AML-193 (cell line): ENCODE measurements at places on chromosomes 2 and 18.

DNA sequence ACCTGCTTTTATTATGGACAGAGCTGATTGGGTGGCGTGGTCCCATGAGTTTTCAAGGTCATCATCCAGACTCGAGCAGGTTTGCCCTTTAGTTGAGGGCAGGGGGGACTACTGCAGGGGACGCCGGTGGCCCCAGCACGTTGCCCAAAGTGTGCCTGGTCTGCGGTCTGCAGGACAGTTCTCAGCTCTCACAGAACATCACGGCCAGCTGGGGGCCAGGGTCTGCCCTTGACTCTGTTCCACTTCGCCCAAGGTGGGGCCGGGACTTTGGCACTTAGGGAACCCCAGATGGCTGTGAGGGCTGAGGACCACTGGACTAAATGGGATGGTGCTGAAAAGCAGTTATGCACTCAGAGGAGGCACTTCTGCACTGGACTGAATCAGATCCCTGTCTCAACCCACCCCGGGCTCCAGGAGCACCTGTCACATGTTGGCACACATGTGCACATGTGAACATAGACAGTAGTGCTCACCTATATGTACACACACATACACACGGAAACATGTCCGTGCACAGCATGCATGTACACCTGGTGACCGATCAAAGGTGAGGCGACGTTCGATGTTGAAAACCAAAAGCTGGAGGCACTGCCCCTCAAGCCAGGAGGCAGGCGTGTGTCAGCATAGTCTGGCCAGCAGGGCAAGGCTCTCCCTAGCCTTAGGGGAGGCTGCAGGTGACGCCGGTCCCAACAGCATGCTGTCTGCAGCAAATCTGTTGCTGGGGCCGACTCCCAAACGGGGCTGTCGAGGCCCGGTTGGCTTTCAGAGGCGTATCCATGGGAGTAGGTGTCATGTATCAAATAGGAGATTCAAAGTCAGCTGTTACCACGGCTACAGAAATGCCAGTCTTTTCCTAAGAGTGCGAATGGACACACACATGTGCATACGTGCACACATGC lies 10.2 kb downstream of the ANO7 start:
- DNase-seq = no peak

GRCh38 chr2:7023542-7023941 lies 106.3 kb downstream of the RNF144A start:
- DNase-seq = no peak

GRCh38 chr2:136131484-136131960 lies 13.6 kb upstream of the CXCR4 start:
- no peak for DNase-seq

GRCh38 chr2:29233428-29233827 lies 118.2 kb downstream of the CLIP4 start:
- no peak for DNase-seq

DNA sequence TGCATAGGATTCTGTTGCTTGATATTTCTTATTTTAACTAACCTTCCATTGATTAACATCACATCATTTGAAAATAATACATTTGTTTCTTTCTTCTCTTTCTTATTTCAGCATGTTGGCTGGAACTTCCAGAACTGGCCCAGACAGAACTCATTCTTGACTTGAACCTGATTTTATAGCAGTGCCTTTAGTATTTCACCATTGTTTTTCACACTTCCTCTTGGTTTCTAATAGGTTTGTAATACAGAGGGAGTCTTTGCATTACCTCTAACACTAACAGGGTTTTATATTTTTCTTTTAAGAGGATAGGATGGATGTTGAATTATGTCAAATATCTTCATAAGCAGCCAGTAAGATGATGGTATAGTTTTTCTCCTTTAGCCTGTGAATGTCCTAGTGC lies 39.2 kb downstream of the SEMA4F start:
- peak; percentile 38 for DNase-seq

DNA sequence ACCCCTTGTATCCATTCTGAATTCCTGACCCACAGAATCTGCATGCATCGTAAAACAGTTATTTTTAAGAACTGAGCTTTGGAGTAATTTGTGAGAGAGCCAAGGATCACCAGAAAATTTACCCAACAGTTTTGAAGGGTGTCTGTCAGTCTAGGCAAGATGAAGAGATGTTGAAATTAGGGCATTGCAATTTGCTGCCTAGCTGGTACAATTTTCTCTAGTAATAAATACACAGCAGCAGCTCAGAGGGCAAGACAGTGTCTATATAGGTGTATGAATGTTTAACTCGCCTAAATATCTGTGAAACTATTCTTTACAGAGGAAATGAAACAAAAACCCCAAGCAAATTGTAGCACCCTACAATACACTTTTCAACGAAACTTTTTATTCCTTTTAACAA lies 377.8 kb upstream of the POU3F3 start:
- no peak for DNase-seq

DNA sequence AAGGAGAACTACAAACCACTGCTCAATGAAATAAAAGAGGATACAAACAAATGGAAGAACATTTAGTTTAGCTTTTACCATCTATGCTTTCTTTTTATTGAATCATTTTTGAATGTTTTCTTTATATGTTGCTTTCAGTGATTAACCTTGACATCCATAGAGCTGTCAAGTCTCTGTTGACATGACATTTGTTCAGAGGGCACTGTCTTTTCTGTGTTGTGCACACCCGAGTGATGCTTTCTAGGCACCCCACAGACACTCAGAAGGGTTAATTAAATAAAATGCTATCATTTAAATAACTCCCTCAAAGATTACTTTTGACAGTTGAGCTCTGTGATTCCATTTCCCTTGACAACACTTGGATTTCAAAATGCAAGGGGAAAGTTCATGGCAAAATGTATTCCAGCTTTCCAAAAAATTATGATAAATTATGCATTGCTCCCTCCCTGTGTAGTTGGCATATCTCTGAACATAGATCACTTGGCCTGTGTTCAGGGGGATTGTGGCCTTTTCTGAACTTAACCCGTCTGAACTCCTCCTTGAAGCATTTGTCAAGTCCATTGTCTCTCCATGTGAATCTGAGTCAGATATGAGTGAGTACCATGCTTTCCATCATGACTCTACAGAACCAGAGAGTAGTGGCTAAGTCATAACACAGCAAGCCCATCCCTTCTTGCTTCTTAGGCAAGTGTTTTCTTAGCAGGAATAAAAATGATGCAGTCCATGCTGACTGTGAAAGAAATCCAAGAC lies 372.6 kb downstream of the RPRM start:
- DNase-seq = no peak

DNA sequence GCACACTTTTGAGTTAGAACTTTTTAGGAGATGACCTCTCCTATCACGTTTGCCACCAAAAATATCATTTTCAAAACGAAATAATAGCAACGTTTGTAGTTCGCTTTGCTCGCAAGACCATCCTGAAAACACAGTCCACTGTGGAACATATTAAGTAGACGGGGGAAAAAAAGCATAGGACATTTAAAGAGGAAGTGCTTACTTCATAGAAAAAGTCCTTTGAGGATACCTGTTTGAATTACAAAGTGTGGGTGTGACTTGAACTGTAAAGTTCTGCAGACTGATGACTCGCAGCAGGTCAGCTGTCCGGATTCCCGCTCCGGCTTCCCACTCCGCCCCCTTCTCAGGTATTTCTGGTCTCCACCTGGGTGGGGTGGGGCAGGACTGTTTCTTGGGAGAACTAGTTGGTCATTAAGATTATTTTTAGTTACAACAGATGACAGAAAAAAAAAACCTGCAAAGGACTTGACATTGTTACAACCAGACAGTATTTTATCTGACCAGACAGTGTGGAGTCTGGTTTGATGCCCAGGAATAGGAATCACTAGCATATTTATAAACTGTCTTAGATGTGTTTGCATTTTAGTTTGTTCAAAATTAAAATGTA lies 13.3 kb downstream of the CNOT11 start:
- DNase-seq = no peak

DNA sequence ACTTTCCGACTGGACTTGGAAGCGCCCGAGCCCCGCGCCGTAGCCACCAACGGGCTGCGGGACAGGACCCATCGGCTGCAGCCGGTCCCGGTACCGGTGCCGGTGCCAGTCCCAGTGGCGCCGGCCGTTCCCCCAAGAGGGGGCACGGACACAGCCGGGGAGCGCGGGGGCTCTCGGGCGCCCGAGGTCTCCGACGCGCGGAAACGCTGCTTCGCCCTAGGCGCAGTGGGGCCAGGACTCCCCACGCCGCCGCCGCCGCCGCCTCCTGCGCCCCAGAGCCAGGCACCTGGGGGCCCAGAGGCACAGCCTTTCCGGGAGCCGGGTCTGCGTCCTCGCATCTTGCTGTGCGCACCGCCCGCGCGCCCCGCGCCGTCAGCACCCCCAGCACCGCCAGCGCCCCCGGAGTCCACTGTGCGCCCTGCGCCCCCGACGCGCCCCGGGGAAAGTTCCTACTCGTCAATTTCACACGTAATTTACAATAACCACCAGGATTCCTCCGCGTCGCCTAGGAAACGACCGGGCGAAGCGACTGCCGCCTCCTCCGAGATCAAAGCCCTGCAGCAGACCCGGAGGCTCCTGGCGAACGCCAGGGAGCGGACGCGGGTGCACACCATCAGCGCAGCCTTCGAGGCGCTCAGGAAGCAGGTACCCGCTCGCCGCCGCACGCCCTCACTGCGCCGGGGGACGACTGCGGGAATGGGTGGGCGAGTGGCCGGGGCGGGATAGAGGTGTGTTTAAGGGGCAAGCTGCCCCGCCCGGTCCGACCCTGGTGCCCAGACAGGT lies 713 bp downstream of the ATOH8 start:
- DNase-seq = no peak

DNA sequence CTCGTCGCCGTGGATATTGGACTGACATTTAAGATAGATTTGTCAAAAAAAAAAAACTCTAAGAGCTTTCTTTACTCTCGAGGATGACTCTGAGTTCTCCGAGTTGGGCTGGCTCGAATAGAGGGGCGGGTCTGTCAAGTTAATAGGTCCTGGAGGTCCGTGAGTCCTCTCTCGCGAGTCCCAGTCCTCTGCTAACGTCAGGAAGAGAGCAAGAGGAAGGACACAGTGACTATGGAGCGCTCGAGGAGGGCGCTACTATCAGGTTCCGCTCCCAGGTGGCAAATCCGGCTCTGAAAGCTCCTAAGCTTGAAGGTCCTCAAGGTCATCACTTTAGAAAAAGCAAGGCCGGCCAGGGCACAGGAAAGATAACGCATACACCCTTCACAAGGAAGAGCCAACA lies 404 bp upstream of the AKAIN1 start:
- no peak for DNase-seq

DNA sequence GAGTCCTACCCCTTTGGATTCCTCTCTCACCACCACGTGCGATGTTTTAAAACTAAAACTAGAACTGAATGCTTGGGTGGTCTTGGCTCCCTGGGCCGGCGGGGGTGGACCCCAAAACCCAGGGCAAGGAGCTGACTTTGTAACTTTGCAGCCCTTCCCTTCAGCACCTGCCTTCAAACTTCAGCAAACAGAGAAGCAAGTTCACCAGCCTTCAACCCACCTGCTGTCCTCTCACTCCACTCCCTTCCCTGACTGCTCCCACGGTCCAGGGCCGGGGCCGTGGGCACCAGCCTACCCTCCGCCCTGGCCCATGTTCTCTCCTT lies 54.5 kb downstream of the COL6A3 start:
- no peak for DNase-seq

GRCh38 chr2:122528958-122529705 lies 773.7 kb downstream of the TSN start:
- no peak for DNase-seq

DNA sequence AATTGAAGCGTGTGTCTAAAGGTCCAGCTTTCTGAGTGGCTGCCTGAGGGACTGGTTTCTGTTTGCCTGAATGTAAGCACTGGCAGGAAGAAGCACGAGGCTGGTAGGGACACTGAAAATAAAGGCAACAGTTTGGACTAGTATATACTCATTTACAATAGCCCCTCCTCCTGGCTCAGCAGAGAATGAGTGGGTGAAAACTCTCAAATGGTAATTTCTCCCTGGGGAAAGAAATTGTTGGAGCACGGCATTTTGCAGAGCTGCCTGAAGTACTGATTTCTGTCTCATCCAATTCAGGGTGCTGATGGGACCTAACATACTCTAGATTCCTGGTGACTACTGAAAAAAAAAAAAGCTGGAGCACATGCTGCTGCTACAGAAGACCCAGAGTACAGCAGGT lies 17.3 kb upstream of the SPP2 start:
- no peak for DNase-seq

DNA sequence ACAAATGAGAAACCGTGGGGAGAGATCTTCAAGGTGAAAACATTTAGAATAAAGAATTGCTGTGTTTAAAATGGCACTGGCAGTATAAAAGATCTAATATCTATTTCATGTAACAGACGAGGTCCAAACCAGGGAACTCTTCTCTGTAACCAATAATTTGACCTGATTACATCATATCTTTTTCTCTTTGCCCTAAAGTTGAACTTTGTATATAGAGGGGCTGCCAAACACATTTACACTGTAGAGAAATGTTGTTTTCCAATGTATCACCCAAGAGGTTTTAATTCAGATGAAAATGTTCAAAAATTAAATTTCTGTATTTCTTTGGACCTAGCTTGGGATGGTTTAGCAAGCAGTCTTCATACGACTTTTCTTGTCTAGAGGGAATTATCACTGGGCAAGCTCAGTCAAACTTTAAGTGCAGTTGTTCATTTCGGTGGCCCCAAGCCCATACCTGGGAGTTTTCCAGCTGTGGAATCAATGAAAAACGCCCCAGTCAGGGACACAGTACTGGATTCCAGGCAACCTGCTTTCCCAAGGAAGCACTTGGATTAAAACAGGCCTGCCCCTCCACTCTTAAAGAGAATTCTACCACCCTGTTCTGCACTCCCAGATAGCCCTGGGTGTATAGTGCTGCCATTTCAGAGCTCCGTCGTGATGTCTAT lies 208.5 kb upstream of the FN1 start:
- no peak for DNase-seq

DNA sequence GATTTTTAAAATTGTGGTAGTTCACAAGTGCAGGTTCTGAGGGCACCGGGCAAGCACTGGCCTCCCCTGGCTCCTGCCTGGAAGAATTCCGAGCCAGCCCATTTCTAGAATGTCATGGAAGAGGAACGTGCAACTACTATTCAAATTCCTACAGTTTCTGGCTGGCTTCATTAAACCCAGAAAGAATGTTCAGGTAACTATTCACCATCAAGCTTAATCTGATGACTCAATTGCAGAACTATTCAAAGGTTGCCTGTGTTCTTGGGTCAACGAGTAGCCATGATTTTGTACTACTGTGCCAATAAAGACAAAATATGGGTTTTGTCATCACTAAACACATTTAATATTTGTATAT lies 14.3 kb upstream of the MFF start:
- DNase-seq = no peak

- no peak for DNase-seq
Observed at GRCh38 chr2:189474526-189474925, 33.3 kb downstream of the WDR75 start.

- no peak for DNase-seq
Observed at GRCh38 chr2:123644053-123644452, 381.0 kb upstream of the CNTNAP5 start.

- no peak for DNase-seq
Observed at GRCh38 chr2:172790404-172790803, 54.8 kb downstream of the RAPGEF4 start.
